ENCODE measurements at places on chromosomes 5 and 9.

DNA sequence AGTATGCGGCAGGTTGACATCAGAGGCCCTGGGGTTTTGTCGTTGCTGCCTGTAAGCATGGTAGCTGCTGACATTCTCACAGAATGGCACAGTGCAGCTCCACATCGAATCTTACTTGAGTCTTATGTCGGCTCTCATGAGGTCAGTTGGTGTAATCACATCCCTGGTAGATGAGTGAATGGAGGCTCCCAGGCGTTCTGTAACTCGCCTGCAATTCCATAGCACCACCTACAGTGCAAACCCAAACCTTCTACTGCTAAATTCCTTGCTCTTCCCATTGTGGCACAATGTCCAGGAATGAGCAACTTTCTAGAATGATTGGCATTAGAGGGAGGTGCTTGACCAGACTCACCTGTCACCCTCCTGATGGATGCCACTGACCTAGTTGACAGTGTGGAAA, 578.4 kb downstream of the CCDC171 start:
- no peak for DNase-seq

DNA sequence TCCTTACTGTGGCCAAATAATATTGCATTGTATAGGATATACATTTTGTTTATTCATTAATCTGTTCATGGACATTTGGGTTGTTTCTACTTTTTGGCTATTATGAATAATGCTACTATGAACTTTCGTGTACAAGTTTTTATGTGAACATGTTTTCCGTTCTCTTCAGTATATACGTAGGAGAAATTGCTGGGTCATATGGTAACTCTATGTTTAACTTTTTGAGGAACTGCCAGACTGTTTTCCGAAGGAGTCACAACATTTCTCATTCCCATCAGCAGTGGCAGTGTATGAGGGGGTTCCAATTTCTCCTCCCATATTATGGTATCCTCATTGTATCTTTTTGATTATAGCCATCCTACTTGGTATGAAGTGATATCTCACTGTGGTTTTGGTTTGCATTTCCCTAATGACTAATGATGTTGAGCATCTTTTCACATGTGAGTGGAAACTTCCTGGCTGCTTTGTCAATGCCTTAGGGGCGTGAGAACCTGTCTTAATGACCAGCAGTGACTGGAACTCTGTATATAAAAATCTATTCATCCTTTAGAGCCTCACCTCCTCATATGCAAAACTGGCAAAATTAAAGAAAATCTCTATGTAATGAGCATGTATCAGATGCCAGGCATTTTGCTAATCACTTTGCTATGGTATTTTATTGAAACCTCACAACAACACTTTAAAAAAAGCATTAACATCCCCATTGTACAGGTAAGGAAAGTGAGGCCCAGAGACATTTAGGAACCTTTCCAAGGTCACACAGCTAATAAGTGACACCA, 47.8 kb upstream of the TGFBR1 start:
- peak; percentile 23 for DNase-seq

DNA sequence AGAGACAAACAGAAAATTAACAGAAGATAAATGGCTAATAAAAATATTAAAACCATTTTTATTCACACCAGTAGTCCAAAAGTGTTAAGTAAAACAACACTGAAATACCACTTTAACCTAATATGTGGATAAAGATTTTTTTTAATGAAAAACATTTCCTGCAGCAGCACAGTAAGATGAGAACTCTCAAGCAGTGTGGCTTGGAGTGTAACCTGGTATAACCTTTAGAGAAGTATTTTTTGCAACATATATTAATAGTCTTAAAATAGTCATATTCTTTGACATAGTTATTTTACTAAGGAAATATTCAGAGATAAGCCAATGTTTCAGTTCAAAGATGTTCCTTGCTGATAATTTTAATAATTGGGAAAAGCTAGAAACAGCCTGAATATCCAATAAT, 644.4 kb downstream of the PDE4D start:
- no peak for DNase-seq

DNA sequence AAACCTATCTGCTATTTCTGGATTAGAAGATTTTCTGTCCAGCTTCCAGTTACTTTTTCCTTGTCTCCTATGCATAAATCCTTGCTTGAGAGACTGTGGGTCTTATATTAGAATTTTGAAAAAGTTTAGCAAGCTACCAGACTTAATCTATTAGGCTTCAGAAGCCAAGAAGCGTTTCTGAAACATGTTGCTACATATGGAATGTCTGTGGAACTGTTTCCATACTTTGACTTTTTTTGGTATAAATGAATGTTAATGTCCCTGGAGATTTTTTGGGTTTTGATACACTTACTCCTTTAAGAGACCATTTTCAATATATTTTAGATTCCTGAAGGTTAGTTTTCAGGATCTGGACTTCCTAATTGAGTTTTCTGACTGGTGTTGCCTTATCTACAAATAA, 191.4 kb upstream of the SGCD start:
- no peak for DNase-seq

DNA sequence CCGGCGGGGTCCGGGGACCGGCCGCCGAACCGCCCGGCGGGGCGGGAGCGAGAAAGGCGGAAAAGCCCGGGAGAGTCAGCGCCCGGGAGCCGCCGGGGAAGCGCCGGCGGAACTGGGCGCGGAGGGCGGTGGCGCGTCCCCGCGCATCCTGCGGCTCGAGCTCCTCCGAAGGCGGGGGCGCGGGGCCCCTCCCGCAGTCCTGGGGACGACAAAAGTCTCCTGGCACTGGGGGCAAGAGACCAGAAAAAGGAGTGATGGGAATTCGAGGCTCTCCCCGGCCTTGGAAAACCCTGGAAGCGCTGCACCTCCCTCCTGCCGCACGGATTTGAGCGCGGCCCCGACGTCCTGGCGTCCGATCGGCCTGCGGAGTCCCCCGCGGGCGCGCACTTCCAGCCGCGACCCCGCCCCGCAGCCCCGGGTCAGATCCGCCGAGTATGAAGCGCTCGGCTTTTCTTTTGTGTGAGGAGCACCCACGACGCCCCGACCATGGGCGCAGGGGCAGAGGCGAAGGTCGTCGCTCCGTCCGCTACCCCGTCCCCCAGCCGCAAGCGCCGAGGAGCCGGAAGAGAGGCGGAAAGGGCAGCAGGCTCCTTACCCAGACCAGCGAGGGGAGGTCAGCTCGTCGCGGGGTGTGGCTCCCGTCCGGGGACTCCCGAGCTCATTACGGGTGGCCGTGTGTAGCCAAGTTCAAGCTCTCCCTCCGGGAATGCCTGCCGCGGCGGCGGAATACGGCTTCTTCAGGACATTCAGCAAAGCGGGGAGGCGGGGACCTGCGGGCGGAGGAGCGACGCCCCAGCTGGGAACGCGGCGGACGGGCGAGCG, at the start of gene EPB41L4A:
Gene EPB41L4A, minus strand, starts transcription at position 114 of the 822 bp plus-strand sequence. CDS start 238 bp downstream, outside the sequence.
- peak; percentile 44 for DNase-seq

GRCh38 chr5:130714200-130714599, 450.9 kb downstream of the HINT1 start:
- DNase-seq: no peak

GRCh38 chr9:134625361-134626068, 16.1 kb upstream of the COL5A1 start:
- DNase-seq: peak; percentile 45

- DNase-seq: peak; percentile 73
These were observed 7.3 kb downstream of the COL5A1 start for GRCh38 chr9:134648701-134649530.

DNA sequence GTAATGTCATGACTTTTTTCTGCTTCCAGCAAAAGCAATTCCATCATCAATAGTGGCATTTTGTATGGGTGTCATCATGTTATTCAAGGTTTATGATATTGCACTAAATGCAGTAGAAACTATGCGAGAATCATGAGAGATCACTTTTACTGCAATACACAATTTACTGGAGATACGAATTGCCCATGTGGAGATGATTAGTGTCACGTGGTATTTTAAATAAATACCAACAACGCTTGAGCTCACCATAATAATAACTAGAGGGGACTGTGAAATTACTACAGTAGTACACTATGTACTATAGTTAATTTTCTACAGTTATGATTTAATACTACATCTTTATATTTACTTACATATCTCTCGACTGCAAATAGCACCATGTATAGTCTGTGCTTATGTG, 49.7 kb downstream of the FAM174A start:
- peak; percentile 52 for DNase-seq

GRCh38 chr5:155512329-155512728, 498.8 kb downstream of the KIF4B start:
- no peak for DNase-seq

- DNase-seq: no peak
These were observed 52.1 kb upstream of the GARNL3 start for GRCh38 chr9:127212453-127212852.

DNA sequence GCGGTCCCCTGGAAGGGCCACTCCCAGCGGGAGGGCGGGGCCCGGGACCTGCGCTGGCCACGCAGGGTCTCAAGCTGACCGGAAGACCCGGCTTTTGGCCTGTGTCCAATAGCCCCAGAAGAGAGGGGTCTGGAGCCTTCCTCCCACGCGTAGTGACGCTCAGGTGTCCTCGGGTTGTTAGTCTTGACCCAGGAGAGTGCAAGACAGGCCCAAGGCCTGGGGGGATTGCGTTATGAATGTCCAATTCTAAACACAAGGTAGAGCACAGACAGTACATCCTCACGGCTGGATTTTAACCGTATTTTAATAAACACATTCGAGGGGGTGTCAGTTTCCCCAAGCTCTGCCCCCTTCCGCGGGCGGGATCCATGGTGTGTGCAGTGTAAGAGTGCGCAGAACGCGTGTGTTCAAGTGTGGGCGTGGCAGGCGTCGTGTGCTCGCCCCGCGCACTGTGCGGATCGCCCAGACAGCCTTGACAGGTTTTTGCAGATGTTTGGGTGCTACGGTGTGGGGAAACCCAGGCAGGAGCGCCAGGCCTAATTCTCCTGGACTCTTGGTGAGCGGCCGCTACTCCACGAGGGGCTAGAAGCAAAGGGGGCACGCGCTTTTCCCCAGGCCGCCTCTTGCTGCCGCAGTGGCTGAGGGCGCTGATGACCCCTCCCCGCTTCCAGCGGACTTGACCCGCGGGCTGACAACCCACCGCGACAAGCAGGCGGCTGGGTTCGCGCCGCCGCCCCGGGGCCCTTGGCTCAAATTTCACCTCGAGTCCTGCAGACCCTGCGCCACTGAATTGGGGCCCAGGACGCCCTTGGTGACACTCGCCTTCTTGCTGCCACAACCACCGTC, 6.1 kb upstream of the DMRT3 start:
- DNase-seq: no peak

DNA sequence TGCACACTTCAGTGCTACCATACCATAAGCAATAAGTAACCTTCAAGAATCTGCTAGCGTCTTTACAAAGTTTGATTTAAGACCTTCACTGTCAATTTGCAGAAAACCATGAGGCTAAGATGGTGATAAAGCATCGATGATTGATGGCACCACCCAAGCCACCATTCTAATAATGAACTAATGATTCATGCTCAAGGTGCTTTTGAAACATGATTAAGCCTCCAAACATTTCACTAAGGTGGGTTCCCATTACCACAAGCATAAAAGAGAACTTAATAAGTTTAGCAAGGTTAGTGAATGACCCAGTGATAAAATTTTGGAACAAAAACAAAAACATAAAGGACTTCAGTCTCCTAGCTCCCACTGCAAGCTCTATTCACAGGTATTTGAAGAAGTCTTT, 214.7 kb downstream of the FBXL17 start:
- DNase-seq: no peak

DNA sequence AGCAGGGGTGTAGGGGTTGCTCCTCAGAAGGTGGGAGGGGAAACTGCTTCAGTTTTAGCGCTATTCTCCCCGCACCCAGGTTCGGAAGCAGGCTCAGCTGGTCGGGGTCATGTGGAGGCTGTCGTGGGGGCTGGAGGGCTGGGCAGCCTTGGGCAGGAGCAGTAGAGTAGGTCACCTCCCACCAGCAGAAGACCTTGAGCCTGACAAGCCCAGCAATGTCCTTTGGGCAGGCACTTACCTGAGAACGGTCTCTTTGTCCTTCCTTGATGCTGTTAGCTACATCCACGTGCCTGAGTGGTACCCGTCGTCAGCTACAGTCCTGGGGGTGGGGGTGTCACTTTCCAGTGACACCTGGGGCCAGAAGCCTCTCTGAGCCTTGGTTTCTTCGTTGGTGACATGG, 20.3 kb downstream of the ENHO start:
- no peak for DNase-seq

DNA sequence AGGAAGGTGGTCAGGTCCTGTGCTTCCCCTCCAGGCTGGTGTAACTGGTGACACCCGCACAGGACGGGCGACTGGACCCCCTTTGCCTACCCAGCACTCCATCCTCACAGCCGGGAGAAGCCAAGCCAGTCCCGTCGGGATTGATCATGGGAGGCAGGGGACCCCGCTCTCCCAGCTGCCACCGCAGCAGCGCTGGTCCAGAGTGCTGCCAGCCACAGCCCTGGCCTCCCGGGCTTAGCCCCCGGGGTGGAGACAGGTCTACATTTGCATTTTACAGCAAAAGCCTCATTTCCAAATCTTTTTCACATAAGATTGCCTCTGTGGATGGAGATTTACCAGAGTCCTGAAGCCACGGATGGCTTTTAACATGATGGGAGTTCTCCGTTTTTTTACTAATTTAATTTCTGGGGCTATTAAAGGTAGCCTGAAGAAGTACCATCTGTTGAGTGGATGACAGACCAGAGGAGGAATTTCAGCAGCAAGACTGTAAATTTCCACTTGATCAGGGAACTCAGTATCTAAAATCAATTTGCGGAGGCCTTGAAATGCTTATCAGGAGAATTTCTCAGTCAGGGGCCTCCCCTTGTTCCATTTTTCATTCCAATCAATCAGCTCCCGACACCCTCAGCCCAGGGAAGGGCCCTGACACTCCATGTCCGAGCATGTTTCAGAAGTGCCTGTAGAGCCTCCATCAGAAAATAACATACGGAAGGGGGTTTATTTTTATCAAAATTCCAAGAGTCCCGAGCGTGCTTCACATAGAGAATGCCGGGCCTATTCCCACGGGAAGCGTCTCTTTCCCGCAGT, 80.6 kb downstream of the OLFM1 start:
- no peak for DNase-seq

GRCh38 chr9:36161187-36161586, 8.0 kb upstream of the CCIN start:
- DNase-seq: peak; percentile 62

GRCh38 chr5:179794171-179794570, 385 bp downstream of the LTC4S start:
- no peak for DNase-seq

- no peak for DNase-seq
These were observed 124.2 kb downstream of the KCNIP1 start for GRCh38 chr5:170628028-170628427.

GRCh38 chr5:132853790-132854189, 12.5 kb downstream of the GDF9 start:
- DNase-seq: no peak

- no peak for DNase-seq
These were observed 285.5 kb upstream of the MAP3K1 start for GRCh38 chr5:56529666-56530430.

DNA sequence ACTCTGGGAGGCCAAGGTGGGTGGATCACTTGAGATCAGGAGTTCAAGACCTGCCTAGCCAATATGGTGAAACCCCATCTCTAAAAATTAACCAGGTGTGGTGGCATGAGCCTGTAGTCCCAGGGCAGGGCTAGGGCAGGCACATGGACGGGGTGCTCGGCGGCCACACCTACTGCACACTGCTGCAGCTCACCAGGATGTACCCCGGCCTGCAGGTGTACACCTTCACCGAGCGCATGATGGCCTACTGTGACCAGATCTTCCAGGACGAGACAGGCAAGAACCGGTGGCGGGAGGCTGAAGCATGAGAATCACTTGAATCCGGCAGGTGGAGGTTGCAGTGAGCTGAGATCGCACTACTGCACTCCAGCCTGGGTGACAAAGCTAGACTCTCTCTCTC, 3.2 kb downstream of the ST6GALNAC4 start:
- DNase-seq: no peak
